ENCODE measurements at places on chromosomes 7 and 10.

DNA sequence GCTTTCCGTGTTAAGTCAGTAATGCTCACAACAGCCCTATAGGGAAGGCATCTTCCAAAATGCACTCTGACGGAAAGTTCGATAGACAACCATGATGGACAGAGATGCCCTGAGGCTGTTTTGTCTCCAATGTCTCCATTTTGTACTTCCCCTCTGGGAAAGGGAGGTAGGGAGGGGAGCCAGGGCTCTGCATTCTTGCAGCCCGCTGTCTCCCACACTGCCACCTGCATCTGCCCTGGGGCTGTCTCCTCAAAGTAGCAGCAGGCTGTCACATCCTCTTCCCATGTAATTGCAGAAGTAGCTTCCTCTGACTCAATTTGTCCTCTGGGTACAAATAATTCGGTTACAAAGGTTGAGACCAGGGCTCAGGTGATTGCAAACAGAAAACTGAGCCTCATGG is 131.4 kb downstream of the GPAM start:
- no peak for DNase-seq

DNA sequence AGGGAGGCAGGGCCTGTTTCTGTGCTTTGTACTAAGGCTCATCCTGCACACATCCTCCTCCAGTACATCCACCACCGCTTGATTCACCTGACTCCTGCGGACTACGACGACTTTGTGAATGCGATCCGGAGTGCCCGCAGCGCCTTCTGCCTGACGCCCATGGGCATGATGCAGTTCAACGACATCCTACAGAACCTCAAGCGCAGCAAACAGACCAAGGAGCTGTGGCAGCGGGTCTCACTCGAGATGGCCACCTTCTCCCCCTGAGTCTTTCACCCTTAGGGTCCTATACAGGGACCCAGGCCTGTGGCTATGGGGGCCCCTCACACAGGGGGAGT is 10.2 kb downstream of the NDST2 start:
- DNase-seq = no peak

- DNase-seq = no peak
Observed at GRCh38 chr7:50655490-50655889, 90.3 kb upstream of the DDC start.

DNA sequence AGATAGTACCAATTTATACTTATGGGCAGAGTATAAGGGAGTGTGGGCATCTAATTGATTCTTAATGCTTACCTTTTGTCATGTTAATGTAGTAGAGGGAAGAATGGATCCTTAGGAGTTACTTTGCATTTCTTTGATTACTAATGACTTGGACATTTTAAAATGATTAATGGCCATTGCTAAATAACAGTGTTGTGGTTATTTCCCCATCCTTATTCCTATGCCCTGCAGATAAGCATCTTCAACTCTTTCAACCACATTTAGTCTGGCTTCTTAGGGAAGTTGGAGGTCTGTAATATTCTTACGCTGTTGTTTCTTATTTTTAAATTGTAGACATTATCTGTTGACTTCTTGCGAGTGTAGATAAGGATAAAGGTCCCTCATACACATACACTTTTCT is 37.2 kb downstream of the KAT6B start:
- no peak for DNase-seq

DNA sequence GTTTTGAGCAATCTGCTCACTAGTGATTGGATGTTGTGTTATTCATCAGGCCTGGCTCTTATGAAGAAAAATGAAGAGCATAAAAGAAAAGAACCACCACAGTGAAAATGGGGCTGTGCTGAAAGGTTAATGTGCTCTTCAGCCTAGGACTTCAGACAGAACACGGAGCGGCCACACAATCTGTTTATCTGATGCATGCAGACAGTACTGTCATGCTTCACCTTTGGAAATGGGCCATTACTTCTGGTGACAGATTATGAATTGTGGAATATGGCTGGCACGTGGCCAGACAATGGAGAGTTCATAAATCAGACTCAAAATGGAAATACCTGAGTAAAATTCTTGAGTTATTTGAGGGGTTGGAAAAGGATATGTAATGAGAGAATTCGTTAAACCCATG is 86.0 kb upstream of the NOBOX start:
- DNase-seq = no peak

GRCh38 chr7:28036696-28037095 is 143.9 kb downstream of the JAZF1 start:
- DNase-seq = no peak

DNA sequence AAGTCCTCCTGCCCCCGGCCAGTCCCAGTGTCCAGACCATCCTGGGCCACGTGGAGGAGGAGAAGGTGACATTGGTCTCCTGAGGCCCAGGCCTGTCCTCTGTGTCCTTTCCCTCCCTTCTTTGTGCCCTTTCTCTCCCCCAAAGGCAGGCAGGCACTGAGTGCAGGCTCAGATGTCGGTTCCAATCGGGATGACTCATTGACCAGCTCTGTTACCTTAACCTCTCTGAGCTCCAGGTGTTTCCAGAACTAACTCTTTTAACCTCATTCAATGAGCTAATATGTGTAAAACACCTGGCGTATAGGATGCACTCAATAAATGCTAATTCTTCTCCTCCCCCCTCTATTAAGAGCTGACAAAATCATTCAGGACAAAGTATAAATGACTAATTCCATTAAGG is 25.7 kb downstream of the MACROH2A2 start:
- no peak for DNase-seq

DNA sequence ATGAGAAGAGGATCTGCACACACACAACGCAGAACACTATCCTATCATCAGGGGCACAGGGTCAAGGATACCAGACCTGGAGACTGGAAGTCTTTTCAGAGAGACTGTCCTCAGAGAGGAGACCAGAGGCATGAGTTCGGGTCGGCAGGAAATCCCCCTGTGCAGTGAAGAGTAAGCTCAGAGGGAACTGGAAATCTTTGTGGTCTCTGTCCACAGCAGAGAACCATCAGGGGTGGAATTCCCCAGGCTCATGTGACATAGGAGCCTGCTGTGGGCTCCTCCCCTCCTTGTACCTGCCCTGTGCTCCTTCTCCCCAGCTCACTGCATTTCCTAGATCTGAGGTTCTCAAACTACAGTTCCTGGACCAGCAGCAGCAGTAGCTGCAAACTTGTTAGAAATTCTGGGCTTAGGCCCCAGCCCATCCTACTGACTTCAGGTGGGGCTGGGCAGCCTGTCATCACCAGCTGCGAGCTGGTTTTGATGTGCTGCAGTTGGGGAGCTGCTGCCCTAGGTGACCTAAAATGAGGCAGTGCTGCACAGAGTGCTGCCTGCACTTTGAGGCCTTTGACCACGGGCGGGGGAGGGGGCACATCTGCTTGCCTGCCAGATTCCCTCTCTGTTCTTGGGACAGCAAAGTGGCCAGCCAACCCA is 2.4 kb downstream of the ZMIZ2 start:
- DNase-seq = no peak

DNA sequence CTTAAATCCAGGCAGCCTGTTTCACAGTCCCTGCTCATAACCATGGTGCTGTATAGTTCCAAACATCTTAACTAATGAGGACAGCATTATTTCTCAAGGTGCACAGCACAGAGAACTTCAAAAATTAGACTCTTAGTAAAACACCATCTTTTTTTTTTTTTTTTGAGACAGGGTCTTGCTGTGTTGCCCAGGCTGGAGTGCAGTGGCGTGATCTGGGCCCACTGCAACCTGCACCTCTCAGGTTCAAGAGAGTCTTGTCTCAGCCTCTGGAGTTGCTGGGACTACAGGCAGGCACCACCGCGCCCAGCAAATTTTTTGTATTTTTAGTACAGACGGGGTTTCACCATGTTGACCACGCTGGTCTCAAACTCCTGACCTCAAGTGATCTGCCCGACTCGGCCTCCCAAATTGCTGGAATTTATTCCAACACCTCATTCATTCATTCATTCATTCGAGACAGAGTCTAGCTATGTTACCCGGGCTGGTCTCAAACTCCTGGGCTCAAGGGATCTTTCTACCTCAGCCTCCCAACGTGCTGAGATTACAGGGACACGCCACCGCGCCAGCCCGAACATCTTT is 507 bp upstream of the TMEM254 start:
- no peak for DNase-seq

- no peak for DNase-seq
Observed at GRCh38 chr10:15802375-15802949, 57.8 kb downstream of the MINDY3 start.

- no peak for DNase-seq
Observed at GRCh38 chr7:778271-778967, 51.3 kb upstream of the PRKAR1B start.

GRCh38 chr10:88944813-88945212 is 7.8 kb downstream of the ACTA2 start:
- DNase-seq = no peak

DNA sequence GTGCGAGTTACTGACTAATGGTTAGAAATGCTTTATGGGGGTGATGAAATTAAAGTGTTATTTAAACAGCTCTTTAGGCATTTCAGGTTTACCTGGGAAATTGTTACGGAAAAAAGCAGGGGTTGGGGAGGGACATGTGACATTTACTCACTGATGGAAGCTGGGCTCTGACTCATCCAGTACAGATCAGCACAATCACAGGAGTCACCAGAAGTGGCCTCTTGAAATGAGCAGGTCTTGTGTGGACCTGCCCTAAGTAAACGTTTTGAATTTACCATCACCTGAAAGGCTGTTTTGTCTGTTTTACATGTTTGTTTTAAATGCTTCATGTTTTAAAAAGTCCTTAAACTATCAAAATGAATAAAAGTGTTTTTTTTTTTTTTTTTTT is 2.3 kb downstream of the GLRX3 start:
- DNase-seq = no peak

DNA sequence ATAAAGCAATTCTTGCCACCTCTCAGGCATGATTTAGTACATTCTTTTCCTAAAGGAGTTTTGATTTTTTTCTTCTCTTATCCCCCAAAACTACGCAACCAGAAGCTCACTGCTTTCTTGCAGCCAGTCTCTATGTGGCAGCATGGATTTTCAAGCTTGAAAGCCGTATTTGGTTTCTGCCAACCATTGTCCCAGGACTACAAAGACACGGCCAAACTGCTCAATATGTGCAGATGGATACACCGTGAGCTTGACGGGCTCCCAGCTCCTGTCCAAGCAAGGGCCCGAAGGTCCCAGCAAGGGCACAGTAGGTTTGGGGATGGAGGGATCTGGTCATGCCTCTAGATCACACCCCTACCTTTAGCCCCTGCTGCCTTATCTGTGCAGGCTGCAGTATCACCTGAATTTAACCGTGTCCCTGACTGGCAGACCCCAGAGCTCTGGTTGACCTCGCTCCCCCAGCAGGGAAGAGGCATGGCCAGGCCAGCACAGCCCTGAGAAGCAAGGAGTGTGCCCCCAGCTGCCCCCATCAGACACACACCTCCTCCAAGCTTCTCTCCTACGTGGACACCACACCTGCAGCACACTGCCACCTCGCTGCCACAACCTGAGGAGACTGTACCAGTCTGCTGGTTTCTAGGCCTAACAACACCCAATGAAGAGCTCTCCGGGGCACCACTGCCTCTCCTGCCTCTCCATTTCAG is 86.8 kb downstream of the COBL start:
- DNase-seq = peak; percentile 5

DNA sequence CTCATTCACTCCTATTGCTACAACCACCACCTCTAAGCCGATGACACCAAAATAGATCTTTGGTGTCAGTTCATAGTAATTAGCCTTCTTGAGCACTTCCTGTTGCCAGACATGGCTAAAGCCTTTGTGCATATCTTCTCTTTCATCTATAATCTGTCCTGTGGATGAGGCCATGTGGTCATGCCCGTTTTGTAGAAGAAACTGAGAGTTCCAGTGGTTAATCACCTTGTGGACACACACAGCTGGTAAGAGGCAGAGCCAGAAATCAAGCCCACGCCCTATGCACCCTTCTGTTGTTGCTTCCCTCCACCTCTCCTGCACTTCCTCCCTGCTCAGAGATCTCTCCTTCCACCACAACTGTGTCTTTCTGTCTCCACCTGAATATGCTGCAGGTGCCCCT is 285.1 kb upstream of the PFKP start:
- DNase-seq = no peak

- DNase-seq = no peak
Observed at GRCh38 chr10:72375173-72375572, 20.5 kb upstream of the DNAJB12 start.

GRCh38 chr10:97140902-97141745 is 44.6 kb downstream of the SLIT1 start:
- DNase-seq = peak; percentile 73

GRCh38 chr10:76779796-76780301 is 857.8 kb downstream of the KCNMA1 start:
- DNase-seq = peak; percentile 88

DNA sequence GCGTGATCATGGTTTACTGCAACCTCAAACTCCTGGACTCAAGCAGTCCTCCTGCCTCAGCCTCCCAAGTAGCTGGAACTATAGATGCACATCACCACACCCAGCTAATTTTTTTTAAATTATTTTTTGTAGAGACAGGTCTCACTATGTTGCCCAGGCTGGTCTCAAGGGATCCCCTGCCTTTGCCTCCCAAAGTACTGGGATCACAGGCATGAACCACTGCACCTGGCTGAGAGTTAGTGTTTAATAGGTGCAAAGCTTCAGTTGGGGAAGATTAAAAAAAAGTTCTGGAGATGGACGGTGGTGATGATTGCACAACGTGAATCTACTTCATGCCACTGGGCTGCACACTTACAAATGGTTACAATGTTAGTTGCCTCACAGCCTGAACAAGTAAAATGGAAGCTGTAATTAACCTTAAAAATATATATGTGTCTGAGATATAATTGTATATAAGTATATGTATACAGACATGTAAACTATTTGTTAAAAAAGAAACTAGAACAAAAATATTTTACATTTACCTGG is 106.4 kb upstream of the ZNF438 start:
- no peak for DNase-seq

- no peak for DNase-seq
Observed at GRCh38 chr10:129969184-129969910, 5.3 kb upstream of the EBF3 start.

- peak; percentile 97 for DNase-seq
Observed at GRCh38 chr10:110007701-110008517, at the start of gene ADD3. Gene ADD3, plus strand, starts transcription at chr10:110007984. Its CDS starts 92,670 bp downstream, at chr10:110100654.

GRCh38 chr10:29657719-29658274 is 23.0 kb upstream of the SVIL start:
- DNase-seq = no peak

GRCh38 chr10:125055446-125055845 is 104.9 kb downstream of the CTBP2 start:
- DNase-seq = no peak
